ENCODE measurements at places on chromosomes 1 and 21. TPM values are rescaled to one million over a fixed set of nuclear protein-coding genes. Genes with fewer than 3 reads are reported as not detected.

FMO2 gene
- total RNA-seq, result 0.05 TPM

TNNT2 gene
- not detected for total RNA-seq

SPRR1A gene
- total RNA-seq, result not detected

IVL gene
- not detected for total RNA-seq
